ENCODE measurements at places on chromosomes 6 and 20.

DNA sequence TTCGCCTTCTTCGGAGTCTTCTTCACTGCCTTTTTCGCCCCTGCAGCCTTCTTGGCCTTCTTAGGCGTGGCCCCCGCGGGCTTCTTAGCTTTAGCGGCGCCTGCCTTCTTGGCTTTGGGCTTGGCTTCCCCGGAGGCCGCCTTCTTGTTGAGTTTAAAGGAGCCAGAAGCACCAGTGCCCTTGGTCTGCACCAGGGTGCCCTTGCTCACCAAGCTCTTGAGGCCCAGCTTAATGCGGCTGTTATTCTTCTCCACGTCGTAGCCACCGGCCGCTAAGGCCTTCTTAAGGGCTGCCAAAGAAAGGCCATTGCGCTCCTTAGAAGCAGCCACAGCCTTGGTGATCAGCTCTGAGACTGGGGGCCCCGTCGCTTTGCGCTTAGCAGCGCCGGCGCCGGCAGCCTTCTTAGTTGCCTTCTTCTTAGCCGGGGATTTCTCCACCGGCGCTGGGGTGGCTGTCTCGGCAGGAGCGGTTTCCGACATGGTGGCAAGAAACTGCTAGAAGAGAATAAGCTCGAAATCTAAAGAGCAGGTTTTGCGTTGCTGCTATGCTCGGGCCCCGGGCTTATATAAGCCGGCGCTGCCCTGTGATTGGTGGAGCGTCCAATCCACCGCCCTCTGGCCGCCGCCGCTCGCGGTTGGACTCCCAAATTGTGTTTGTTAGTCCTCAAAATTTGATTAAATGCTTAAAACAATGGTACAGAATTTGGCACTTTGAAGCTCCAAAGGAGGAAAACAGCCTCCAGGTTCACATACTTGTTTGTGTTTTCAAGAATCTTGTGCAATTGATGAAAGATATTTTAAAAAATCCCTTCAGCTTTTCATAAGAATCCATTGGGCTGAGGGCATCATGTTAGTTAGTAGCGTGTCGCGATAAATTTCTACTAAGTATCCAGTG lies 44.9 kb downstream of the OR2B2 start:
- peak; percentile 83 for DNase-seq

DNA sequence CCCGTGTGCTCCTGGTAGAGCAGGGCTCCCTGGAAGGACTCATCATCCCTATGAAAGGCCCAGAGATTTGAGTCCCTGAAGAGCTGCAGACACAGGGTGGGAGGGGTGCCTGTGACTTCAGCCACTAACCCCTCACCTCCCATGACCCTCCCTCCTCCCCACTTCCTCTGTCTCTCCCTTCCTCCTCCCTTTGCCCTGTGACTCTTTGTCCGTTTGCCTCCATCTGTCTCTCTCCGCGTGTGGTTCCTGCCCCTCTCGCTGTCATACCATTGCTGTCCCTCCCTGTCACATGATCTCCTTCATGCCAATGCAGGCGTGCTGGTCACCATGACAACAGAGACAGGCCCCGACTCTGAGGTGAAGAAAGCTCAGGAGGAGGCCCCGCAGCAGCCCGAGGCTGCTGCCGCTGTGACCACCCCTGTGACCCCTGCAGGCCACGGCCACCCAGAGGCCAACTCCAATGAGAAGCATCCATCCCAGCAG lies 19.0 kb downstream of the EPB41L1 start:
- DNase-seq: peak; percentile 89

- no peak for DNase-seq
Measured at GRCh38 chr20:1861347-1861976, 33.7 kb upstream of the SIRPA start.

- no peak for DNase-seq
Measured at GRCh38 chr6:143107911-143108761, 47.4 kb downstream of the AIG1 start.

DNA sequence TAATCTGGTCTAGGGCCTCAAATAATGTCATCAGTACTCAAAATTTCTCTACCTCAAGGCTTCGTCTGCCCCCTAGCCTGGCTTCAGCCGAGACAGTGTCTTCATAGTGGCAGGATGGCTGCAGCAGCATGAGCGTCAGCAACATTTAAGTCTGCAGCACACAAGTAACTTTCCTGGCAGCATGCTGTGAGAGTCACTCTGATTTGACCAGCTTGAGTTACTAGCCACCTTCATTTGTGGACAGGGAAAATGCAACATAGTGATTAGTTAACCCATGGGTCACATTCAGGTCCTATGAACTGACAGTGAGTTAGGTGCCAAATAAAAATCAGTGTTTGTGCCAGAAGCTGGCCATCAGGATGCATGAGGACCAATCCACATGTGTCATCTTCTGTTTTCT lies 209.9 kb upstream of the SLC35B3 start:
- DNase-seq: no peak

DNA sequence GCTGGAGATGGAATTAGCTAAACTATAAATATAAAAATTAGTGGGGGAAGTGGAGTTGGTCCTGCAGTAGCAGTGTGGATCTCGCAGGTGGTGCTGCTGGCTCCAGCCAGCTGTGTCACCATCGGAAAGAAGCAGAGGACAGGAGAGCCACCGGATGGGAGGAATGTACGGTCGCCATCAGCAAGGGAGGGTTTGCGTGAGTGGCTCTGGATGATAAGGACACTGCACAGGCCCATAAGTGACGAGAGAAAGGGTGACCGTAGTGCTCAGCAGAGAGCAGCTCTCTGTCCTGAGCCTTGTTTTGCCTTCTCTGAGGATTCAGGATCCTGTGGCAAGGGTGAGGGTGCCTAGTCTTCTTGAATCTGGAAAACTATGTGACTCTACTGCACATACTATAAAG lies 378.7 kb downstream of the ZFAND3 start:
- no peak for DNase-seq

DNA sequence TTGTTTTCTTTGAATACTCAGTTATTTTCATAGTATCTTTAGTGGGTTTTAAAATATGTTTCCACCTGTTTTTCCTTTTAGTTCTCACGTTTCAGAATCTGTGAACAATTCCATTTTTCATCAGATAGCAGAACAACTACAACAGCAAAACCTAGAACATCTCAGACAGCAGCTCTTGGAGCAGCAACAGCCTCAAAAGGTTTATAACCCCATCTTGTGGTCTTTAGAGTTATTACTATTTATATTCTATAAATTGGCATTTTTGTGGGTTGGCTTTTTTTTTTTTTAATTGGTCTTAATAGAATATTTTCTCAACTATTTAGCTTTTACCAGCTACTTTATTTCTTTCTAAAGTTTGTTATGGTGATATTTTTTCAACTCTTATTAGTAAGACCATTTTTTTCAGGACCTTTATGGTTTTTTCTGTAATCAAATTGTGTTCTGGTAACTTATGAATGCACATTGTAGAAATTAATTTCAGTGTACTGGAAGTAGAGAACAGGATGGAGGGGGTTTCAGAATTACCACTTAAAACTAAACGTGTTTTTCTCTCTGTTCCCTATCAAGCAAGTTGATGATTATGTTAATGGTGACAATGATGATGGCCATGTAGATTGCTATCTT lies 72.2 kb downstream of the SCAF8 start:
- DNase-seq: peak; percentile 63

GRCh38 chr20:9353916-9354276 lies 160.5 kb upstream of the LAMP5 start:
- DNase-seq: no peak

GRCh38 chr6:168061269-168062210 lies 17.5 kb downstream of the FRMD1 start:
- DNase-seq: no peak

GRCh38 chr20:57991211-57991881 lies 237.1 kb downstream of the ANKRD60 start:
- no peak for DNase-seq

DNA sequence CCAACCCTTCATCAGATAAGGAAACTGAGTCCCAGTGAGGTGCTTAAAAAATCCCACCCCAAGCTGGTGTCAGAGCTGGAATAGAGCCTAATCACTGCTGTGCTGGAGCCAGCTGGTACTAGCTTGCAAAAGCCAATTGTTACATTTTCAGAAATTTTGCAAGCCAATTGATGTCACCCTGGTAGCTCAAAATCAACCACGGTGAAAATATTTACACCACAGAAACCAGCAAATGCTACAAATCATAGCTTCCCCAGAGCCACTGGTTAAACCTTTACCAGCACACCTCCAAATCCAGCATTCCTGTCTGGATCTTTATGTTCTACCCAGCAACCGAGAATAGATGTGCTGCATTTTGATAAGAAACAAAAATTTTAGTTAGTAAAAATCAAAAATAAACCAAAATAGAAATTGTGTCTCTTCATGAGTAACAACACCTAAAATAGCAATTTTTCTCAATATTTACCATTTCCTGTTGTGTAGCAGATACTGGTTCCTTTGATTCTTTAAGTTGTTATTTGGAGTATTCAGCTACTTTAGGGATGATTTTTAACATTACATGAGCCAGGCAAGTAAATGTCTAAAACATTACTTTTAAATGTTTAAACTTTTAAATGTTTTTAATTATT lies 7.2 kb upstream of the LCA5 start:
- DNase-seq: peak; percentile 80

- DNase-seq: no peak
Measured at GRCh38 chr6:35706468-35706867, 17.8 kb upstream of the FKBP5 start.

GRCh38 chr6:156899071-156899470 lies 121.9 kb downstream of the ARID1B start:
- no peak for DNase-seq

DNA sequence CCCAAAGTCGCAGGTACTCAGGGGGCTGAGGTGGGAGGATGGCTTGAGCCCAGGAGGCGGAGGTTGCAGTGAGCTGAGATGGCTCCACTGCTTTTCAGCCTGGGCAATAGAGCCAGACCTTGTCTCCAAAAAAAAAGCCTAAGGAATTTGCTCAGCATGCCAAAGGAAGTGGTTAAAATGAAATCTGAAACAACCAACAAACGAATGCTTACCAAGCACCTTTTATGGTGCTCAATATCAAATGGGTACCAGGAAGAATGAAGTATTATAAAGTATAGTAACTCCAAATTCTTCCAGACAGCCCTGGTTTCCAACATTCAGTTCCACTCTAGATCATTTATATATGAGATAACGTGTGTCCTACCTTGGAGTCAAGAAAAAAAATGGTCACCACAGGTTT lies 14.0 kb downstream of the GMDS start:
- no peak for DNase-seq

DNA sequence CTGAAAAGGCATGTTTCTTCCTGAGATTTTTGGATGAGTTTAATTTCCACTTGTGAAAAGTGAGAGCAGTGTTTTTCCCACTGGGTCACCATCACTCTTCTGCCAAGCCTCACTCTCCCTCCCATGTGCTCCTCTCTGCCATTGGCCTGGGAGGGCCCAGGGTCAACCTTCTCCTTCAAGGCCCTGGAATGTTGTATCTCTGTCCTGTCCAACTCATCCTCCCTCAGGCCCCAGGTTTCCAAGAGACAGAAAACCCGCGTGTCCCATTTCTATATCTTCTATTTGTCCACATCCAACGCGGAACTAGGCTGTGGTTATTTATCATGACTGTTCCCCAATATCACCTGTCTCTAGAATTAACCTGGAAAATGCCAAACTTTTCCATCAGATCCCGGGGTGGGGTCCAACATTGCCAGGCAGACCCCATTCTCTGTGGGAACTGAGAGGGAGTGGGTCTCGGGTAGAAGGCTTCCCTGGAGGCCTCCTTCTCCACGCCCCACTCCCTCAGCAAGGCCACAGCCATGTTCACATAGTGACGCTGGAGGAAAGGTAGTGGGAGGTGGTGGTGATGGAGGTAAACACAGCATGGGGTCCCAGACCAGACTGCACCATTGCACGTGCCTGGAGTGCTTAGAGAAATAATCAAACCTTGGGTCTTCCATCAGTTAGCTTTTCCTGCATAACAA lies 173.5 kb downstream of the SCP2D1 start:
- no peak for DNase-seq

DNA sequence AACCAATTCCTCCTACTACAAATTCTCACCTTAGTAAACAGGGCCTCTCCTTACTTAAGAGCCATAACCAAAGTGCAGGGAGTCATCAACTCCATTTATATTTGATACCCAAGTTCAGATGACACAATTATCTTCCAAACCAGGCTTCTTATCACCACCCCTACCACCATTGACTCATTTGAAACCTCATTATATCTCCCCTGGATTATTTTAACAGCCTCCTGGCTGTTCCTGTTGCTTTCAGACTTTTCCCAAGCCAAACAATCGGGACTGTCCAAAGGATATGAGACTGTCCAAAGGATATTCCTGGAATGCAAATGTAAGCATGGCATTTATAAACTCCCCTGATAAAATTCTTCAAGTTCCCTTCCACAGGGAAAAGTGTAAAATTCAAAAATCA lies 394.3 kb downstream of the MAFB start:
- no peak for DNase-seq

DNA sequence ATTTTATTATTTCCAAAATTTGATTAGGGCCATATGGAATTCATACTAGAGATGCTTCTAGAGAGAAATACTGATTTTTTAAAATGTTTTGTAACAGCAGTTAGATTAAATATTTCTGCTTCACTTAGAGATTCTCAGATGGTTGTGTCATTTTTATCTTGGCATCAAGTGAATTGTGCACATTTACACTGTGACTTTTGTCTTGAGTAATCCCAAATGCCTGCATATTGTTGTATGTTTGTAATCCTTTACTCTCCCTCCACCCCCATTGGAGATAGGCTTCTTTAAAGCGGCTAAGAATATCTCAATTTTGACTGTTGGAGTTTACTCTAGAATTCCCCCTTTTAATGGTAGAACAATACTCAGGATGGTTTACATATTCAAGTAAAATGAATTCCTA lies 19.0 kb downstream of the STX16 start:
- no peak for DNase-seq

- peak; percentile 88 for DNase-seq
Measured at GRCh38 chr6:32968867-32969684, 682 bp downstream of the BRD2 start.

- DNase-seq: no peak
Measured at GRCh38 chr20:11995805-11996567, 78.3 kb downstream of the BTBD3 start.

- no peak for DNase-seq
Measured at GRCh38 chr6:123965894-123966293, 162.2 kb downstream of the NKAIN2 start.

Measured in cerebellar cortex (tissue), 1 donor.